ENCODE measurements at places on chromosomes 11 and 22. TPM values are rescaled to one million over a fixed set of nuclear protein-coding genes. Genes with fewer than 3 reads are reported as not detected.

The ZNF215 gene
- 5.4 TPM for total RNA-seq

The SLC1A2 gene
- total RNA-seq: 0.10 TPM

The ASCL2 gene
- not detected for total RNA-seq

The CYP2R1 gene
- total RNA-seq: 16.0 TPM

The BTG4 gene
- total RNA-seq: not detected

The SLC17A6 gene
- total RNA-seq: not detected

DNA sequence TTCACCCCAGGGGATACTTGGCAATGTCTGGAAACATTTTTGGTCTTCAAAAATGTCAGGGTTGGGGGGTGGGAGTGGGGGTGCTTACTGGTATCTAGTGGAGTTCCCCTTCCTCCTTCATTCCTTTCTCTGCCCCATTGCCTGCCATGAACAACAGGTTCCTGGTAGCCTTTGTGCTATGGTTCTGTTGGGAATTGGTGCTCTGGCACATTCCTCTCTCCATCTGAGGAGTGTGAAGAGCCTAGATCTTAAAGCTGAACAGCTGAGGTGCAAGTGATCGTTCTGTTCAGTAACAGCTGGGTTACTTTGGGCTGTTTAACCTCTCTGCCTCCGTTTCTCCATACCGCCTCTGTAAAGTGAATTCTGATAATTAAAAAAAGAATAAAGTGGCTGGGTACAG, 64.3 kb downstream of the C22orf31 start:
- no peak for DNase-seq

- no peak for DNase-seq
These were observed 30.3 kb downstream of the CHEK2 start for GRCh38 chr22:28711341-28711740.

- DNase-seq: no peak
These were observed 5.8 kb upstream of the GNAZ start for GRCh38 chr22:23064381-23065068.

- no peak for DNase-seq
These were observed 13.9 kb downstream of the CRTAM start for GRCh38 chr11:122852074-122852795.

- DNase-seq: no peak
These were observed 104.5 kb downstream of the FAT3 start for GRCh38 chr11:92329137-92329536.

GRCh38 chr11:84496122-84496521, 1131.0 kb downstream of the DLG2 start:
- no peak for DNase-seq

GRCh38 chr11:58922479-58922878, 16.8 kb upstream of the GLYATL1 start:
- no peak for DNase-seq

- DNase-seq: no peak
These were observed 1.9 kb downstream of the MCM5 start for GRCh38 chr22:35401863-35402262.
